ENCODE measurements at places on chromosomes 7 and 10. TPM values are rescaled to one million over a fixed set of nuclear protein-coding genes. Genes with fewer than 3 reads are reported as not detected.
A peak's percentile ranks its signal among the peaks of the same experiment; 100 is the strongest.

Gene CTNNA3
- total RNA-seq: 0.39 TPM

Gene WASHC2A
- total RNA-seq: 58.2 TPM

Gene ZNF722
- not detected for total RNA-seq

Gene NRF1
- total RNA-seq: 20.7 TPM

Gene CNOT4
- total RNA-seq: 22.8 TPM

Gene CUZD1
- total RNA-seq: 0.30 TPM

Gene ANKRD2
- not detected for total RNA-seq

GRCh38 chr10:13993169-13993568 lies 337.6 kb downstream of the FRMD4A start:
- DNase-seq: no peak

DNA sequence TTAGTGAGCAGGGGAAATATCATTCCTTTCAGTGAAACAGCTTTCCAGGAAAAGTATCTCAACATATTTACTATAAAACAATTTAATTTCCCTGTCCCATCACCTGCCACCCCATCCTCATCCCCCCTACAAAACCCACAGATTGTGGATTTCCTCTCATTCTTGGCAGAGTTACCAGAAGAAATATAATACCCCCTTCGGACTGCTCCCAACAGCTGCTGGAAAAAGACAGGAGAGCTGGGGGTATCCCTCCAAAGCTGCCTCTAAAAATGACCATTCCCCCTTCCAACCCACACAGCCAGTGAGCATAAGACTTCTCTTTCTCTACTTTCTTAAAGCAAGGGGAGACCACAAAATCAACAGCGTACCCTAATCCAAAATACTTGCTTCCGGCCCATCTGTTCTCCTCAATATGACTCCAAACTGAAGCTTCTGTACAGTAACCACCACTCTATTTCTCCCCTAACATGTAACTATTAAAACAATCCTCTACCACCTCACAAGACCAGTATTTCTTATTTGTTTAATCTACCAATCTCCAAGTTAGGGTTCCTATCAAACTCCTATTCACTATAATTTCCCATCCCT lies 7.8 kb downstream of the FBXW4 start:
- DNase-seq: no peak

- DNase-seq: no peak
Measured at GRCh38 chr7:48209004-48209600, 37.8 kb downstream of the ABCA13 start.

GRCh38 chr7:139200382-139200781 lies 30.7 kb upstream of the UBN2 start:
- DNase-seq: no peak

DNA sequence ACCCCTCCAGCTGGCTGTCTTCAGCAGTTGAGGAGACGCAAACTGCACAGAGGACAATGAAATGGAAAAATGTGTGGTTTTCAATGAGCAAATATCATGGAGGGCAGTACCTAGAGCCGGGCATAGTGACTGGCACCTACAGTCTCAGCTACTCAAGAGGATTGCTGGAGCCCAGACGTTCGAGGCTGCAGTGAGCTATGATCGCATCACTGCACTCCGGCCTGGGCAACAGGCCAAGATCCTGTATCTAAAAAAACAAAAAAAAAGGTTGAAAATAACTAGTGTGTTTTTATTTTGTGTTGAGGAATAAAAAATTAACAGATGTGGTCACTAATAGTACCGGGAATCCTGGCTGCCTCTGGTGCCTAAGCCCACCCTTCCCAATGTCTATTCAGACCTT lies 345.5 kb downstream of the GALNT17 start:
- DNase-seq: no peak

- DNase-seq: no peak
Measured at GRCh38 chr7:108301387-108301786, 154.8 kb downstream of the NRCAM start.

- no peak for DNase-seq
Measured at GRCh38 chr10:72719941-72720592, 28.1 kb downstream of the MCU start.

DNA sequence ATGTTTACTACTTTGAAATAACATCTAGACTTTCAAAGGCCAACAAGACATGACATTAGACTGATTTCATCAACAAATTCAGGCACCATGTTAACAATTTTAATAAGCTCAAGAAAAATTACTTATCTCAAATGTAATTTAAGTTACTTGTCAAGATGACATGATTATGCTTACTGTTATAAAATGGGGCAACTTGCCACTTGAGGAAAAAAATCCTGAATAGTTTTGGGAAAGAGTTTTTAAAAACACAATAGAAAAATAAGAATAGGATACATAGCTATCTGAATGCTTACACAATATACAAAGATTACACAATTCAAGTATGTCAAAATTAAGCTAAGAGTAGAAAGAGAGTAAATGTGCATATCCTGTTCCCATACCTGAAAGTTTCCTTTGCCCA lies 85.4 kb downstream of the RNF32 start:
- no peak for DNase-seq

DNA sequence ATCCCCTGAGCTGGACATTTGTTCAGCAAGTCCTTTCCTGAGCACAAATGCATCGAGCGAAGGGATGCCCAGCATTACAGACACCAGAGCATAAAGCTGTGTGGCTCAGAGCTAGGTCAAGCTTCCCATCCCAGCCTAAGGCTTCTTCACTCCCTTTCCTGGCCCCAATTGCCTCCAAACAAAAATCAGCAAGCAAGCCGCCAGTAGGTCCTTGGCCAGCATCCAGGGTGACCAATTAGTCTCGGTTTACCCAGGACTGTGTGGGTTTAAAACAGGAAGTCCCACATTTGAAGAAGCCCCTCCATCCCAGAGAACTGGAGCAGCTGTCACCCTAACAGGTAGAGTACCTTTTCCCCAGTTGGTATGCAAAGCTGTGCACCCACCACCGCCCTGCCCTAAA lies 51.2 kb downstream of the PRKAG2 start:
- no peak for DNase-seq

GRCh38 chr10:76210211-76210610 lies 778.8 kb downstream of the LRMDA start:
- no peak for DNase-seq

- DNase-seq: peak; percentile 62
Measured at GRCh38 chr10:1382711-1383110, 326.5 kb downstream of the WDR37 start.

GRCh38 chr7:3082831-3083230 lies 39.2 kb upstream of the CARD11 start:
- no peak for DNase-seq

GRCh38 chr10:61765176-61766087 lies 102.7 kb downstream of the CABCOCO1 start:
- no peak for DNase-seq

GRCh38 chr10:110717781-110718589 lies 73.8 kb downstream of the RBM20 start:
- no peak for DNase-seq
